Activated naive CD8-positive, alpha-beta T cell treated with anti-CD3 and anti-CD28 coated beads, Interleukin-2, amount 50 U/mL, for 24 hours (primary cell): ENCODE measurements at places on chromosomes 11 and 22.

DNA sequence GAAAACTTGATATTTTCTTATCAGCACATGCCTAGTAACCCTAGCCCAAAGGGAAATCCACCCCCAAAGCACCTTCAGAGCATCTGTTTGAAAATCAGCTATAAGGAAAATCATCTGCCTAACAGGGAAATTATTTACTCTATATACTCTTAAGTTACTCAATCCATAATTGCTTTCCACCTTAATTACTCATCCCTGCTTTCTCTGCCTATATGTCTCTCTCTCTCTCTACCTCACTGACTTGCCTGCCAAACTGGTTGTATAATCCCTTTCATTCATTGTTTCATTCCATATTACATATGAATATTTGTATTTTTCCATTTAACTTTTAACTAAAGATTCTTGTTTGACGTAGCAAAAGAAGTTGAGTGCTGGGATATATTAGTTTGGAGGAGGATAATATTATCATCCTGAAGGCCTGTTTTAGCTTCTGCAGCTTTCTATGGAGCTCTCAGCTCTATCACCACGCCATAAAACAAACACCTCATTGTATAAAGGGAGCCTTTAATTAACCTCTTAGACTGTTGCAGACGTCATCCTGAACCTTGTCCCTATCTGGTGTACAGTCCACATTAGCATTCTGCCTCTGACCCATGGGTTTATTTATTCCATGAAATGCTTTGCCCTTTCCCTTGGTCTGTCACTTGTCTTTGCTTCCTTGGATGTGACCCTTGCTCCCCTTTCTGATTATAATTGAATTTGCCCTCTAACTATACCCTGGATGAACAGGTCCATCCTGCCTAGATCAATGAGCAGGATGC is 98.9 kb downstream of the INSC start:
- no peak for DNase-seq

DNA sequence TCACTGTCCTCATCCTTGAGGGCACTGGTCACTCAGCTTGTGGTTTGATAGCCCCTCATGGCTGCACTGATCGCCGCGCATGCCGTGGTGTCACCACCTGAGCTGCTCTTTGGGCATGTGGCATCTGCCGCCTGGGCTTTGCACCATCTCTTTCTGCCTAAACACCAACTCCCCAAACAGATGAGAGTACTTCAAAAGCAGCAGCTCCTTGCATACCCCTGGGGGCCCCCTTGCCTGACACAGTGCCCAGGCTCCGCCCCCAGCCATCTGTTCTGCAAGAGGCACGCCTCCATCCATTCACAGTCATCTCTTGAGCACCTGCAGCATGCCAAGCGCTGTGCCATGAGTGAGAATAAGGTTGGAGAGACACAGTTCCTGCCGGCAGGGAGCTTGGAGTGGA is 104.5 kb upstream of the B3GAT1 start:
- DNase-seq = no peak

GRCh38 chr11:2588809-2589537 is 110.8 kb downstream of the KCNQ1OT1 start:
- DNase-seq = no peak

GRCh38 chr11:9041747-9042146 is 37.9 kb upstream of the NRIP3 start:
- no peak for DNase-seq

DNA sequence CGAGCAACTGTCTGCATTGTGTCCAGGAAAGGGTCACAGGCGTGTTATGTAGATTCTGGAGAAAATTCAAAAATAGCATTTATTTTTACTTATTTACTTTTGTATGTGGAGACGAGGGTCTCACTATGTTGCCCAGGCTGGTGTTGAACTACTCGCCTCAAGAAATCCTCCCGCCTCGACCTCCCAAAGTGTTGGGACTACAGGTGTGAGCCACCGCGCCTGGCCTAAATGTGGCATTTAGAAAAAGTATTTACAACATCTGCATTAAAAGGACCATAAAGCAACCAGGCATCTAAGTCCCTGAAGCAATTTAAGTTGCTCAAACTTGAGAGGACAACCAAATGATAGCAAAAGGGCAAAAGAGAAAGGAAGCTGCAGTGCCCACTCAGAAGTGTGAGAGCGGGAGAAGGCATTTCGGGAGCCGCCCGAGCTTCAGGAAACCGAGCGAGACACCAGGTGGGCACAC is 595 bp downstream of the TRIM66 start:
- DNase-seq = no peak

DNA sequence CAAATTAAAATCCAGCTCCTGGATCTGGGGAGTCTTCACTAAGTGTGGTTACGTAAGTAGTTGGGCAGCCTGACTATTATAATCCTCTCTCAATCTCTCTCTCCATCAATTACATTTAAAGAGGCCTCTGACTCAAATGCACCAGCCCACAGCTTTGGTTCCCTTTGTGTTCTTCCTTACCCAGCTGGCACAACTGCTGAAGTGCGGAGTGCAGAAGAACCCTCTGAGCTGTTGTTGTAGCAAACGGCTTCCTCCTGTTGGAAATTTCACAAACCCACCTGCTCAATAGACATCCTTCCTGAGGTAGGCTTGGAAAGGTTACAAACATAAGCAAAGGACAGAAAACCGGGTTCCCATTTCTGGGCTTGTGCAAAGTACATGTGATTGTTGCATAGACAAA is 17.0 kb upstream of the SORL1 start:
- DNase-seq = no peak

DNA sequence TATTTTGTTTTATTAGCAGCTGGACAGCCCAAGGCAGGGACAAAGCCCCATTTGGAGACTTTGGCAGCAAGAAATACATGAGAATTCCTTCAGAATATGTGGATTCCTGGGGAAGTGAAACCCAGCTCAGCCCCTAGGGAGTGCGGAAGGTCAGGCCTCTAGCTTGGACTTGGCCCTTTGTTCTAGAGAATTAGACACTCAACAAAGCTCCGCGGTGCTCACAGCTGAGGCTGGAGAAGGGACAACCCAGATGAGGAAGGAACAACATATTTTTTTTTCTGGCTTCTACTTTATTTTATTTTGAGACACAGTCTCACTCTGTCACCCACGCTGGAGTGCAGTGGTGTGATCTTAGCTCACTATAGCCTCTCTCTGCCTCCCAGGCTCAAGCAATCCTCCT is 44.7 kb upstream of the SEPTIN5 start:
- DNase-seq = no peak

DNA sequence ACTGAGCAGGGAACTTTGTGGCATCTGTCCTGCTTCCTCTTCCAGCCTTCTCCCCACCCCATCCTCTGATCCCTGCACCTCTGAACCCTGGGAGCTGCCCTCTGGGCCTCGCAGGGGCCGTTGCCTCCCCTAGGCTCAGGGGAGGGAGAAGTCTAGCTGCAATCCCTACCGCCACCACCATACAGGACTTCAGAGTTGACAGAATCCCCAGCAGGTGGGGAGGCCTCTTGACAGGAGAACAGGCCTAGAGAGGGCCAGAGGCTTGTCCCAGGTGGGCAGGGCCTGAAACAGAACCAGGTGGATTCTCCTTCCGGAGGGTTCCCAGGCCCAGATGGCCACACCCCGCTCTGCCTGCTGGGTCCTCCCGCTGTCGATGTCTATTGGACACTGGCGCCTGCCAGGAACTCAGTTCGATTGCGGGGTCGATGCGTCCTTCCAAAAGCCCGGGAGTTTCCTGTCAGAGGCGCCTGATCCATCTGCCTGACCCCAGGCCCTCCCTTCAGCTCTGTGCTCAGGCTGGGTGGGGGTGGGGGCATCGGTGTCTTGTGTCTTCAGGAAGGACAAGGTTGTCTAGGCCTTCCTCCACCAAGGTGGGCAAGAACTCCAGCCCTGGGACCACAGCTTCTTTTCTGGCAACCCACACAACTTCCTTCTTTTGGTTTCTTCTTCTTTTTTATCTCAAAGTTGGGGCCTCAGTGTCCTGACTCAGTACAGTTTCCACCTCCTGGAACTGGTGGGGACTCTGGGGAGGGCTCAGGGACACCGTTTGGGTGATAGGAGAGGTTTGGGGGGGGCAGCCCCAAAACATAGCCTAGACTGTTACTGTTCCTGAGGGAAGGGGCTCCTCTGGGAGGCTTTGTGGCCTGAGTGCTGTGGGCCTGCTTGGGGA is 6.4 kb downstream of the STARD10 start:
- DNase-seq = no peak

- DNase-seq = no peak
Measured at GRCh38 chr11:34364102-34364501, 6.3 kb upstream of the ABTB2 start.

DNA sequence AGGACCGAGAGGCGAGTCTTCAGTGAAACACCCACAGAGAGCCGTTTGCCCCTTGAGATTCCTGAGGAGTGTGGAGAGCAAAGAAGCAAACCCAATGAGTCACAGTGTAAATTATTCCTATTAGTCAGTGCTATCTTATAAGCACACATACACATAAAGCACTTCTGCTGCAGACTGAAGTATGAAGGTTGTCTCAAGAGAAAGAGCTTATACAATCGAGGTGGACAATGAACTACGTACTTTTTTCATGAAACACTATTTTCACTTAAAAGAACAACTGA is 37.3 kb downstream of the GALNT18 start:
- no peak for DNase-seq

DNA sequence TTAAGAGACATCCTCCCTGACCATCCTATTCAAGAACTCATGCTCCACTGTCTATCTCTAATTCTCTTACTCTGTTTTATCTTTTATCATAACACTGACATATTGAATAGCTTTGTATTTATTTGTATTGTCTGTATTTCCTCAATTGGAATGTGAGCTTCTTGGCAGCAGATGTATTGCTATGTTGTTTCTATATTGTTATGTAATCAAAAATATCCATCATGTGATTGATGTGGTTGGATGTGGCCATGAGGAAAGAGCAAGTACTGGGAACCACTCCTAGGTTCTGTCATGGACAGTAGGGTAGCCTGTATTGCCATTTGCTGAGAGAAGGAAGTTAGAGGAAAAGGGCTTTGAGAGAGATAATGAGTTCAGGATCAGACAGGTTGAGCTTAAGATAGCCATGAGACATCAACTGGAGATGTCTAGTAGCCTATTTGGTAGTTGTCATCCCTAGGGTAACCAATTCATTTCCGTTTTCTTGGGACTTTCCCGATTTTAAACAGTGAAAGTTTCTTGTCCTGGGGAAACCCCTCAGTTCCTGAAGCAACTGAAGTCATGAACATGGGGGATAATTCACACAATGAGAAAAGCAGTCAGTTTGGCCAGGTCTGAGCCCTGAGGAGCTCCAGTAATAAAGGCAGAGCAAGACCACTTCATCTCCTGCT is 404.5 kb downstream of the INSC start:
- DNase-seq = no peak

DNA sequence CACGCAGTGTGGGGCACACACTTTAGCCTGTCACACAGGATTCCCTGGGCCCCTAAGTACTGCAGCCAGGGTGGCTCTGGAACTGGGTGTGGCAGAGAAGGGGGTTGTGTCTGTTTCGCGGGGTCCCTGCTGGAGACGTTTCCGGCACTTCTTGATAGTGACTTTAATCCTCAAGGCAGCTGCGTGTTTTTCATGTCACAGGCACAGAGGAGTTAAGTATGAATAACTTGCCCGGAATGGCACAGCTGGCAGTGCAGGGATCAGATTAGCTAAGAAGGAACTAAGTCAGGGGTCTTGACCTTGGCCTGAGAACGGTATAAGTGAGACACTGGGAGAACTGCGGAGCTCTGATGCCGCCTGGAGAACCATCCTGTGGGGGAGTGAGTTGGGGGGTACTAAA is 7.5 kb upstream of the KRTAP5-7 start:
- no peak for DNase-seq

GRCh38 chr11:18061351-18061750 is 15.3 kb upstream of the TPH1 start:
- no peak for DNase-seq

GRCh38 chr22:32206774-32207758 is 2.2 kb upstream of the RFPL2 start:
- DNase-seq = peak; percentile 26

DNA sequence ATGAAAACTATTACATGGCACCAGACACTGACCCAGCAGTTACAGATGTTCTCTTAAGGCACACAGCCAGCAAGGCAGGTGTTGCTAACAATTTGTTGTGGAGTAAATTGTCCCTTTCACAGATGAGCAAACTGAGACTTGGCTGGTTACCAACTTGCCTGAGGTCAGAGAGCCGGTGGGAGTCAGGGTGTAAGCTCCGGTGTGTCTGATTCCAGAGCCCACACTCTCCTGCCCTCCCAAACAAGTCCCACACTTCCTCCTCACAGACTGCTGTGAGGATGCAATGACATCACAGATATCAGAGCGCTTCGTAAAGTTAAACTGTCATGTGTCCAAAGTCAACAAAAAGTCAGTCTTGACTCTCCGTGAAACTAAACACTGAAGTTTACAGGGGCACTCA is 12.5 kb downstream of the GDPD5 start:
- DNase-seq = no peak

GRCh38 chr11:83583757-83584366 is 297.7 kb upstream of the CCDC90B start:
- DNase-seq = no peak

DNA sequence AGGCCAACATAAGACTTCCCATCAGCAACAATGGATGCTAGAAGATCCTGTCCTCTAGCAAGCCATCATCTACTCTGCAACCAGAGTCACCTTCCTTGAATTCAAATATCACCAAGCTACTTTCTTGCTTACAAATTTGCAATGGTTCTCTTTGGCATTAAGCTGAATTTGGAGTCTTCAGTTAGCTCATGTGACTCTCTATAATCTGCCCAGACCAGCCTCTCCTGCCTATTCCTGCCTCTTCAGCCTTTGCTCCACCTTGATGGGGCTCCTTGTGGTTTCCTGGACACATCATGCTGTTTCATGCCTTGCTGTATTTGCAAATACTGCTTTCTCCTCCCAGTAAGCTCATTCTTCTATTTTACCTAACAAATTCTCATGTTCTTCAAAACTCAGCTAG is 82.3 kb downstream of the RASSF10 start:
- no peak for DNase-seq

- DNase-seq = no peak
Measured at GRCh38 chr11:102325088-102325487, 7.8 kb downstream of the BIRC3 start.

DNA sequence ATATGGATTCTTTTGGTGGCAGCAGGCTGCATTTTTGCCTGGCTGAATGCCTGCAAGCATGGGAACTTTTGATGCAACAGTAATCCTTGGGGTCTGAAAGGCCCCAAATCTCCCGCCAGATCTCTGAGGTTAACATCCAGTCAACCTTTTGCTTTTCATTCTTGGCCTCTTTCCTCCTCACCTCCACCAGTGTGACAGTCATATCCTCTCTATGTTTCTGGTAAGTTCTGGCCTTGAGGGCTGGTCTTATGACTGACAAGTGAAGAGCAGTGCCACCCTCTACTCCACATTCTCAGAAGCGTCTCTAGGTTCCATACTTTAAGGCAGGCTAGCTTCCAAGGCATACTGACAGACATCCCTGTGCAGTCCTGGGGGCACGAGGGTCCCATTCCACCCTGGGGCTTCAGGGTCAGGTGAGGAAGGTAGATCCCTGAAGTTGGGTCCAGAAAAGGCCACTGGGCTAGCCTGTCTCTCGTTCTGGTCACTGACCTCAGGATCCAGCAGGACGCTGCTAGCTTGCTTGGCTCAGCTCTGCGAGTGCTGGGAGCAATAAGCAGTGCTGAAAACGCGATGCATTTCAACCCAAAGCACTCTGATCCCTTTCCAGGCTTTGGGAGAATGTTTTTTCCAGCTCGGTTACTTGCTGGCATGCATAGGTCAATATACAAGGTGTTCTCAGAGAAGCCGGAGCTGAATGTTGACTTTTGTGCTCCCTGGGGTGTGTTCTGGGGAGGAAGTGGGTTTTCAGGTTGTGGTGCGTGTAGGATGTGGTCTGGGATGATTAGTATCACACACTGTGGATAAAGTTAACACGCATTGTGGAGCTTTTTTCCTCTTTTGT is 75.2 kb downstream of the PTPRJ start:
- peak; percentile 65 for DNase-seq

- peak; percentile 4 for DNase-seq
Measured at GRCh38 chr11:130389335-130389935, 39.0 kb downstream of the ADAMTS8 start.
